ENCODE measurements at places on chromosomes 13 and 19.
A peak's percentile ranks its signal among the peaks of the same experiment; 100 is the strongest.

DNA sequence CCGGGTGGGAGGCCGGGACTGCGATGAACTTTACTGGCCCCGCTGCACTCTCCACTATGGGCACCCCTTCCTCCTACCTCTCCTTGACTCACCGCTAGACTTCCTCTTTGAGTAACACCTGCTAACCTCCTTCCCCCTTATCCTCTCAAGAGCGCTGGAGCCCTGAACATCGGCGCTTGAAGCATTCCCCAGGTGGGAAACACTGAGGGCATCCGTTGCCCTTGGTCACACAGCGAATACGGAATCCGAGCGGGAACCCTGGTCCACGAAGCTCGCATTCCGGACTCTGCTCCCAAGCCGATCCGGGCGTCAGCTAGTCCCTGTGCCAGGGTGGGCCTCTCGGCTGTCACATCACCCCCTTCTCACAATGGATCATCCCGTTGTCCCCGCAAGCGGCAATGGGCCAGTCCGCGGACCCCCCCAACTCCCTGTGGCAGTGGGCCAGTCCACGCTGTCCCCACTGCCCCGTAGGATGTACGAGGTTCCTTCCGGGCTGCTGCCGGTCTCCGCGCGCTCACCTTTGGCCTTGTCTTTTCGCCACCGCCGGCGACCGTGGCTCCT lies 4.2 kb downstream of the LIPE start:
- peak; percentile 27 for DNase-seq

- no peak for DNase-seq
Observed at GRCh38 chr13:86020351-86021002, 221.3 kb upstream of the SLITRK6 start.

- no peak for DNase-seq
Observed at GRCh38 chr13:30523211-30523610, 57.5 kb upstream of the HMGB1 start.

DNA sequence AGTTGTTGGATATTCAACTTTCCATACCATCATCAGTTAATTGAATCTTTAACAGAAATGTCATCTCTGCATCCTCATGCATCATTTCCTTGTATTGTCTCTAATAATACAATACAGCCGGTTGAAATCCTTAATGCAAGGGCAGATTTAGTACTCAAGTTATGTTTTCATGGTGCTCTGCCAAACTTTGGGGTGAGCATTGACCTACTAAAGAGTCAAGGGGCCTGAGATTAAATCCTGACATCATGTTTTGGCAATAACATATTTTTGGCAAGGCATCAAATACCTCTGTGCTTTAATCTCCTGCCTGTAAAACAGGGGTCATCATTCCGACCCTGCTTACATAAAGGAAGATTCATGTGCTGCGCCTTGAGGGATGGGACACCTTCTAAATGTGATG lies 42.7 kb upstream of the ABCC4 start:
- DNase-seq, result no peak

DNA sequence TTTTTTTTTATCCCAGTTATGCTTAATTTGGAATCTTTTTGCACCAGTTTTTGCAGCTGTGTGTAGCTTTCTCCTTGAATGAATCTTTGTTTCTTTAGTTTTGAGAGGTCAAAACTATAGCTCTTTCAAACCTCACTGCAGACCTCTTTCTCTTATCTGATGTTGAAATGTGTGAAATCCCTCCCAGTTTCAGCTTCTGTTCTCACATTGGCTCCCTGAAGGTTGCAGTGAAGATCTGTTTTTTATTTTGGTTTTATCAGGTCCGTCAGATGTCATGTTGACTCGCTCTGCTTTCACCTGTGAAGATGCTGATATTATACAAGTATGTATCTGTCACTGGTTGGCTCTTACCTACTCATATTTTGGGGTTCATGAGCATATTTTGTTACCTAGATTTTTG lies 372.0 kb downstream of the RFC3 start:
- DNase-seq, result no peak

- no peak for DNase-seq
Observed at GRCh38 chr19:13996928-13997630, 9.0 kb downstream of the RFX1 start.

- DNase-seq, result no peak
Observed at GRCh38 chr19:42345191-42345812, 19.9 kb downstream of the MEGF8 start.

GRCh38 chr19:10061717-10062310 lies 24.3 kb upstream of the SHFL start:
- DNase-seq, result no peak
